Stimulated activated CD8-positive, alpha-beta memory T cell treated with anti-CD3 and anti-CD28 coated beads, Interleukin-7, amount 100 ng/mL, for 1 hour (primary cell): ENCODE measurements at places on chromosomes 4 and X.

- no peak for DNase-seq
Observed at GRCh38 chr4:26938516-26938915, 77.9 kb downstream of the STIM2 start.

DNA sequence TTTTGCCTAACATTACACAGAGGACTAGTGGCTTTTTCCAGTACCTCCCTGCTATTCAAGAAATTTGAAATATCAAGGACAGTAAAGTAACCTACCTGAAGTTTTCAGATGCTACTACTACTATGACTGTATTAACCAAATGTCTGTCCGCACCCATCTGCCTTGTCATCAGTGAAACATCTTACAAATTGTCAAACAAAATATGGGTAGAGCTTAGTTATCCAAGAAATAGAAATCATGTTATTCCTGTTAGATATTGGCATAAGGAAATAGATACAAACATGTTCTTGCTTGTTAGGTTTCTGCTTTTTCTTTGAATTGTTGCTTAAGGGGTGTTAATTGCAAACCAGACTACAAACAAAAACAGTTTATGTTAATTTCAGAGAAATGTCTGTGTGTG is 63.9 kb downstream of the PLS3 start:
- no peak for DNase-seq

GRCh38 chr4:37719021-37719420 is 32.8 kb upstream of the RELL1 start:
- no peak for DNase-seq

DNA sequence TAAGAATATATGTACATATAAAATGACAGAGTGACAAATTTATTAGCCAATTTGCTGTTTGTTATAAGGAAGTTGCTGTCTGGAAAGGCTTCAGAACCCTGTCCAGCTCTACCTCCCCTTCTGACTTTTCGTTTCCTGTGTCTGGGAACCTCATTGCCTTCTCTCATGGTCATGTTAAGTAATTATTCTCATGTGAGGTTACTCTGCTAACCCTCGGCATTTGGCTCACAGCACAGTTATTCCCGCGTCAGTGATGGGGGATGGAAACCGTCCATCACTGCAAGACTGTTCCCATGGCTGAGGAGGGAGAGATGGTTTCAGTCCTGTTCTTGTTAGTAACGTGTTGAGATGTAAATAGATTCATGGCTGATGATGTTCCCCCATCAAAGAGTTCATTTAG is 11.9 kb downstream of the EDNRA start:
- DNase-seq, result no peak

GRCh38 chr4:16123356-16124084 is 39.7 kb upstream of the PROM1 start:
- no peak for DNase-seq

DNA sequence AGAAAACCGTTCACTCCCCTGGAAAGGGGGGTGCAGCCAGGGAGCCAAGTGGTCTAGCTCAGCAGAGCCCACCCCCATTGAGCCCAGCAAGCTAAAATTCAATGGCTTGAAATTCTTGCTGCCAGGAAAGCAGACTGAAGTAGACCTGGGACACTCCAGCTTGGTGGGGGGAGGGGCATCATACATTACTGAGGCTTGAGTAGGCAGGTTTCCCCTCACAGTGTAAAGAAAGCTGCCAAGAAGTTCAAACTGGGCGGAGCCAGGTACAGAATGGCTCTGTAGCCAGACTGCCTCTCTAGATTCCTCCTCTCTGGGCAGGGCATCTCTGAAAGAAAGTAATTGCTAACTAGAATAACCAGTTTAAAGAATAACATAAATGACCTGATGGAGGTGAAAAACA is 372.3 kb upstream of the F9 start:
- DNase-seq, result no peak

DNA sequence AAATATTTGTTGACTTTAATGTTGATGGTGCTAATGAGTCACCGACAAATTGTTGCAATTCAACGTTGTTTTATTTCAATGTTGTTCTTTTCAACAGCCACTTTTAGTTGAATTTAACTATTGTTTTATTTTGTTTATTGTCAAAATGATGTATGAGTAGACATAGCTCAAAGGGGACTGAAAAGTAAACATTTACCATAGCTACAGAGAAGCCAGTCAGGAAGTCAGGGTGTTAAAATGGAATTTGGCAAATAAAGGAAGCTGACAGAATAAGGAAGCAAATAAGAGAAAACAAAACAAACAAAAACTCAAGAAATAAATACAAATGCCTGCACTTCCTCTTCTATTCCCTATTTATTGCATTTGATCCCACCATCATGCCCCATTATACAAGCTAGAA is 648.4 kb upstream of the HTR2C start:
- no peak for DNase-seq

- no peak for DNase-seq
Observed at GRCh38 chr4:102478186-102478585, 23.0 kb upstream of the NFKB1 start.

- DNase-seq, result no peak
Observed at GRCh38 chr4:122739174-122739573, 6.7 kb downstream of the BBS12 start.

- DNase-seq, result no peak
Observed at GRCh38 chr4:147825451-147826287, 93.8 kb downstream of the ARHGAP10 start.

- DNase-seq, result no peak
Observed at GRCh38 chr4:36439556-36439955, 158.1 kb downstream of the DTHD1 start.

GRCh38 chr4:16745009-16745635 is 153.3 kb downstream of the LDB2 start:
- DNase-seq, result no peak

DNA sequence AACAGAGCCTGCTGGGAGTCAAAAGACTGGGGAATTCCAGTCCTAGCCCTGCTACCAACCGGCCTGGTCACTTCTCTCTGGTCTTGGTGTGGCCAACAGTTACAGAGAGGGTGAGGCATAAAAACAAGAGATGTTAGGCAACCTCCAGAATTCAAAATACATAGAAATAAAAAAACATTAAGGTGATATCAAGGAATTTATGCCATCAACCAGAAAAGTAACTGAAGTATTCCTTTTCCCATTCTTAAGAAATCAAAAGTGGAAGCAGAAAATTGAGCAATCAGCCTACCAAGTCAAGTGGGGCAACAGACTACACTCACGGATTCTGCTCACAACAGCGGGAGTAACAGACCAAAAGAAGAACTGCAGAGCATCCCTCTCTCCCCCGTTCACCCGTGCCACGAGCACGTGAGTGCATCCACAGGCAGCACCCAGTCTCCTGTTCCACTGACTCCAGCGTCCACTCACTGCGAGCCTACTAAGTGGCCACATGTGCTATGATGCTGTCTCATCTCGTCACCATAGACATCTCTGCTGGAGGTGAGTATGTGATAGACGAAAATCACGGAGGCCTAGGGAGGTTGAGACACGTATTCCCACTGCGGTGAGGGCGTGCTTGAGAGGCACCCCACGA is 29.3 kb downstream of the AFAP1 start:
- no peak for DNase-seq

GRCh38 chr4:48944756-48945241 is 38.2 kb upstream of the OCIAD2 start:
- DNase-seq, result no peak

DNA sequence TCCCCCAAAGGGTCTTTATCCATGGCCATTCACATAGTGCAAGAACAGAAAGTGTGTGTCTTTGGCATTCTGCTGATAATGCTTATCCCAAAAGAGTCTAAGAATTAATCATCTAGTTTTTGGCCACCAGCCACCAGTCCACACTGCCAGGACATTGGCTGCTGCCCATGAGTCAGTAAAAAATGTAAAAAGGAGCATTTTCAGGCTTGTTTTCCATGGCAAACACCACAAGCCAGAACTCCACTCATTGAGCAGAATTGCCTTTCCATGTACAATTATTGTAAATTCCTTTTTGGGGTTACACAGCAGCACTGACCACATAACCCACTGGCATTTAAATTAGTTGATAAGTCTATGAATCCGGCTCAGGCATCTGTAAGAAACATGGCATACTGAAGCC is 89.2 kb upstream of the PRDX4 start:
- no peak for DNase-seq

DNA sequence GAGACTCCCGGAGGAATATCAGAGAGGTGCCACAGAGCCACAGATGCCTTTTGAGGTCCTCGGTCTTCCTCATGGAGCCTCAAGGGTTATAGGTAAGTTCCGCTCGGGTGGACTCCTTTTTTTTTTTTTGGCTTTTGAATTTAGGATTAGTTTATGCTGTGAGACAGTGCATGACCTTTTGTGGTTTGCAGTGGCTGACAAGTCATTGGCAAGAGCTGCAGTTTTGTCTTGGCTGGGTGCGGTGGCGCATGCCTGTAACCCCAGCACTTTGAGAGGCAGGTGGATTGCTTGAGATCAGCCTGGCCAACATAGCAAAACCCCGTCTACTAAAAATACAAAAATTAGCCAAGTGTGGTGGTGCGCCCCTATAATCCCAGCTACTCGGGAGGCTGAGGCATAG is 4.5 kb upstream of the GRSF1 start:
- DNase-seq, result no peak

DNA sequence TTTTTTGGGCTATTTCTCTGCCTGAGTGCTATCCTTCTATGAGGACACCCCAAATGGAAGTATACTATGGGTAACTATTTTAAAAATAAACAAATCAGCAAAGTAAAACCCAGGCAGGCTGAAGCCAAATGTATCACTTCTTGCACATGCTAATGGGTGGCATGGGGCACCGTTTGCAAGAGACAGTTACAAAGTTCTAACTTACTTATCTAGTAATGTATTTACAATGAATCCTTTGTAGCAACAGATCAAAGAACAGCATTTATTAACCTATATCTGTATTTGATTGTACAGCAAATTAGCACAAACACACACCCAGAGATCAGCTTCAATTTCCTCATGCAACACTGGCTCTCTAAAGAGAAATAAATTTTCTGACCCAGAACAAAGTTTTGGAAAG is 225.5 kb downstream of the ZNF674 start:
- no peak for DNase-seq

DNA sequence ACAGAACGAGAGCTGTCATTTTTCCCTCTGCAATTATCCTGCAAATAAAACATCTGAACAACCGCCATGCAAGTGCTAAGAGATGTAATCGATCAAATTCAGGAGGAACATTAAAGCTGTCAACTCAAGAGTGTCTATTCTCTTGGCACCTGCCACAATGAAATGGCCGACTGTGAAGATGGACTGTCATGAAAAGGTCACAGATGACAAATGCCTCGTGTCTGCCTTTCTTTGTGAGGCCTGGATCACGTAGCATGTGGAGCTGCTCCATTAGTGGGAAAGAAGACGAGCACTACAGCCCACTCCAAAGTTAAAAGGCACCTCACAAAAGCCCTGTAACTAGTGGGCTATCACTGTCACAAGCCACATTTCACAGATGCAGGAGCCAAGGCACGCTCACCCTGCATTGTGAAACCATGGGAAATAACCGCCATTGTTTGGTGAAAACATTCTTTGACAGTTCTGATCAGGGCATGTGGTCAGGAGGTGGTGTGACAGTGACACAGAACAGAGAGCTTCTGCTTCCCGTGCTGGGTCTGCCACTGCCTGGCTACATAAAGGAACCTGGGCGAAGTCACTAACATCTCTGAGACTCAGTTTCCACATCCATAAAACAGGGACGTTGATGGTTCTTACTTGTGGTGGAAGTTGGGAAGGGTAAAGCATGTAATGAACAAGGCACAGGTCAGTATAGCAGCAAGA is 98.9 kb downstream of the EVC2 start:
- DNase-seq, result no peak

DNA sequence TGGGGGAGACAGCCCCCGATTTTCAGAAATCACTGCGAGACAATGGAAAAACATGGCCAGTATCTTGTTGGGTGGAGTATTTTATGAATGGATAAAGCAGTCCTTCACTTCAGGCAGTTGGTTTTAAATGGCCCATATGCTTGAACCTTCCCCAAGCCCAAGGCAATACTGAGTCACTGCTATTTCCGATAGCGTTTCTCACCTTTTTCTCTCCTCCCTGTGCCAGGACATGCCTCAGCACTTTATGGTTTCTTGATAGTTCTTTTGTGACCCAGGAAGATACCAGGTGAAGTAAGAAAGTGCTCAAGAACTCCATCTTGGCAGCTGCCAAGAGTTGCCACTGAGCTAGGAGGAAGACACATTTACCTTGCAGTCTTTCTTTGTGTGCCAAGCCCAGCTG is 26.8 kb upstream of the ESX1 start:
- DNase-seq, result no peak

GRCh38 chr4:99943904-99944437 is 2.4 kb downstream of the DNAJB14 start:
- no peak for DNase-seq

GRCh38 chrX:97026406-97026805 is 142.7 kb downstream of the RPA4 start:
- DNase-seq, result no peak

DNA sequence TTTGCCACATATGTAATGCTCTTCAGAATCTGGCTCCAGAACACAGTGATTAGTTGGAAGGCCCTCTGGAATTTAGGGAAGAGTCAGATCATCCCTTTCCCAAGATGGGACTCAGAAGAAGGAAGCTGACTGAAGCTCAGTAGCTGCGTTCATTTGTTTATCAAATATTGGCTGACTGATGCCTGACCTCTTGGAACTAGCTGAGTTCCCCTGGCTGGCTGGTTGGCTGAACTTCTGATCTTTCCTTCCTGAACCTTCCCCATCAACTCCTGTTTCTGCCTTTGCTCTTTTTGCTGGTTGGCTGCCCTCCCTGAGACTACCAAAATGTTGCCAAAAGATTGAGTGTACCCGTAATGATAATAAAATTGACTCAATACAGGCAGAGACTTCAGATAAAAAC is 866.5 kb upstream of the INTU start:
- DNase-seq, result no peak

- no peak for DNase-seq
Observed at GRCh38 chrX:18983666-18984380, at the start of gene PHKA2. PHKA2 (minus strand) TSS chrX:18984114; CDS start chrX:18983932, 182 bp downstream.

GRCh38 chrX:8927066-8927635 is 106.8 kb downstream of the FAM9B start:
- no peak for DNase-seq

DNA sequence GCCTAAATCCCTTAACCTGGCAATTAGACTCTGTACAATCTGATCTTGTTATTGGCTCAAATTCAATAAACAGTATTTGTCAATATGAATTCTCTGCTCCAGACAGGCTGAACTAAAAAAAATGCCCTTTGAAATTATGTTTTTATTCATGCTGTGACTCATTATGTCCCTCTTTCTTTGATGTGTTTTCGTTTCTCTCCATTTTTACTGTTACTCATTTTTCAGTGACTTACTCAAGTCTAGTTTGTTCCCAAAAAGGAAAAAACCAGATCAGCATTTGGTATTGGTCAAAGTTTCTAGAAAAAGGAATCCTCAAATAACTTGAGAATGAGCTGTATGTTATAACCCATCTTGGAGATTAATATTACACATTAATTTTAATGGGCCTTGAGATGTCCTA is 40.4 kb downstream of the UNC5C start:
- no peak for DNase-seq
